EH (cell line): ENCODE measurements at places on chromosomes 6 and 20.

GRCh38 chr20:18289306-18289705 is 979 bp downstream of the ZNF133 start:
- DNase-seq: peak; percentile 25

DNA sequence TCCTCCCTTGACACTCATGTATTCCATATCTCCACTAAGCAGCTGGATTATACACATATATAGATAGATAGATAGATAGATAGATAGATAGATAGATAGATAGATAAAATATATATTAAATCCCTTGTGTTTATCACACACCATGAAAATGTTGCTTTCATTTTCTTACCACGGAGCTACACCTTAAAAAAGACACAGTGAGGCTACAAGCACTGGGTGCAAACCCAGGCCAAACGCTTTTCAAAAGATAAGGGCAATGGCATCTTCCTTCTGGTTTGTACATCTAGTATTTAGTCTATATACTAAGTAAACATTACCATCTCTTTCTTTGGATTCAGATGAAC is 377.1 kb downstream of the ESR1 start:
- DNase-seq: no peak

- no peak for DNase-seq
Observed at GRCh38 chr6:119289651-119290050, 59.9 kb downstream of the MAN1A1 start.

DNA sequence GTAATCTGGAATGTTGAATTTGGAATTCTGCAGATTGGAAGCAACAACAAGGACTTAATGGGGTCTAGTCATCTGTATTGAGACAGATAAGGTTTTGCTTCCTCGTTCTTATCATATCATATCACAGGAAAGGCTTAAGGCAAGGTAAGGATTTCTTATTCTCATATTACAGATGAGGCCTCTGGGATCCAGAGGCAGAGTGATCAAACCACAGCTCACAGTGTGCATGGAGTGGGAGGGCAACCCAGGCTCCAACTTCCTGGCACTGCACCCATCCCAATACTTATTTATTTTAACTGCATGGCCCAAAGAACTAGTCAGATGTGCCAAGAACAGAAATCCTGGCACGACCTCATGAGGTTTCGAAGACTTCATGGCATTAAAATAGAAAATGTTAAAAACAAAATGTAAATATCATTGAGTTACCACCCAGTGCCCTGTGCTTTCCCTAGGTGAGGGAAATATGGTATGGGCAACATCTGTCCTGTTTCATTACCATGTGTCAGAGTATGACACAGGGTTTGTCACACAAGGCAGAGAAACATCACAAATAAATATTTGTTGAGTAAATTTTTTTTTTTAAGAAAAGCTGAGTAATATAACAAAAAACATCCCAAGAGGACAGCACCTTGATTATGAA is 191.9 kb downstream of the ISM1 start:
- DNase-seq: no peak

GRCh38 chr20:33339515-33340058 is 56.6 kb downstream of the BPIFB1 start:
- DNase-seq: no peak

GRCh38 chr6:43310624-43311023 is 2.0 kb upstream of the CRIP3 start:
- no peak for DNase-seq

- DNase-seq: no peak
Observed at GRCh38 chr6:19382676-19383075, 454.5 kb upstream of the ID4 start.

DNA sequence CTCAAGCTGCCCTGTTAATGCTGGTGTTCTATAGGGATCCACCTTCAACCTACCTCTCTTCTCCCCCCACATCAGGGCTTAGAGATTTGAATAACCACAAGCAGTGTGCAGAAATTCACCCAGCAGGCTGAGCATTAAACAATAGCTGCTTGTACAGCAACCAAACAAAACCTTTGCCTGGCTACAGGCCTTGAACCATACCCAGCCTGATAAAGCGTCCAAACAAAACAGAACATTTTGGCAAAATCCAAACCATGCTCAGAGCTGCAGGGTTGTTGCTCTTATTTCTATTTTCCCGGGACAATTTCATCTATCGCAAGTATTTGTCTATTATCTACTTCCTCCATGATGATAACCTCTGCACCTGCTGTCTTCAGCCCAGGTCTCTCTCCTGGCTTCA is 142.3 kb downstream of the UNC5CL start:
- no peak for DNase-seq

GRCh38 chr6:53651205-53651763 is 14.3 kb downstream of the KLHL31 start:
- peak; percentile 79 for DNase-seq

DNA sequence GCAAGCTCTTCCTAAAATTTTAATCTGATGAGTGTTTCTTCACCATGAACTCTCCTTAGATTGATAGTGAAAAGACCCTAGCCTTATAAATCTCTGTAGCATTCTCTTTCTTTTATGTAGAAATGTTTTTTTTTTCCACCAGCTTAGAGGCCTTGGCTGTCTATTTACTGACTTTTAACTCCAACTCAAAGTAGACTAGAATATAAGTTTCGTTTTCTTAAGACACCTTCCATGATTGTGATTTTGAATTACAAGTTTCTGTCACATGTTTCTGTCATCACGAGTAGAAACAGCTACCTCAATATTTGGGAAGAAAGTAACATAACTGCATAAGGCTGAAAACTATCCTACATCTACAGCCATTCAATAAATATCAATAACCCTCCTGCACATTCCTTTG is 17.8 kb downstream of the ADGRF4 start:
- no peak for DNase-seq

DNA sequence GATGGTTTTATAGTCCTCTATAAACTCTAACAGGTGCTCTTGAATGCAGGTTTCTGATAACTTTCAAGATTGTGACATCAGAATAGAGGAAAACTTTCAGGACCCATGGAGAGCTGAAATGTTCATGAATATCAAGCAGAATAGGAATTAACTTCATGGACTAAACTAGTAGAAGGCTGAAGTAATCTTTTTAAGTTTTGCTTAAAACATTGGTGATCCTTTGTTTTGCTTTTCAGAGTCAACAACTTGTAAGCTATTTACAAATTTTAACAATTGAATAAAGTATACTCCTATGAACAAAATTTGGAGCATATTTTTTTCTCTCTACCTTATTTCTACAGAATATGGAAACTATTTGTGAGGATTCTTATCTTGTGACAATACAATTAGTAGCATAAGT is 25.2 kb upstream of the GOPC start:
- no peak for DNase-seq

DNA sequence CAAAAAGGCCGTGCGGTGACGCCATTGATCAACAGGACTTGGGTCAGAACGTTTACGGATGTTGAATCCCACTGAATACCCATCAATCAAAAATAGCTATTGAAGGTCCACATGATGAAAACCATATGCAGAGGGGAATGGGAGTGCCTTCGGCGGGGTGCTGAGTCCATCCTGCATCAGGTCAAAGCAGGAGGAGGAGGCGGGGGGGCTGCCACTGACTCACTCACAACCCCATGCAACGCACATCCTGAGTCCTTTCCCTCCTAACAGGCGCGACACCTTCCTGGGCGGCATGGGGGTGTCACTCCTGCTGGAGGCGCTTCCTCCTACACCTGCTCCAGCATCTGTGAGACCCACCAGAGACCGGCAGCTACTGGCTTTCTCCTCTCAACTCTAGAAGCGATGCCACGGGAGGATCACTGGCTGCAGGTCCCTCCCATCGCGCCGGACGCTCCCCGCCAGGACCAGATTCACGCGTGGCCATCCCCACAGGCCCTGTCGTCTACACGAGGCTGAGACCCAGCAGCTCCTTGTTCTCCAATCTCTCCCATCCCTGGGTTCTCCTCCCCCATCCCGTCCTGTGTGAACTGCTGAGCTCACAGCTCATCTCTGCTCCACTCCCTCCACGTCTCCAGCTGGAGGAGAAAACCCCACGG is 170.6 kb upstream of the THBS2 start:
- DNase-seq: no peak

DNA sequence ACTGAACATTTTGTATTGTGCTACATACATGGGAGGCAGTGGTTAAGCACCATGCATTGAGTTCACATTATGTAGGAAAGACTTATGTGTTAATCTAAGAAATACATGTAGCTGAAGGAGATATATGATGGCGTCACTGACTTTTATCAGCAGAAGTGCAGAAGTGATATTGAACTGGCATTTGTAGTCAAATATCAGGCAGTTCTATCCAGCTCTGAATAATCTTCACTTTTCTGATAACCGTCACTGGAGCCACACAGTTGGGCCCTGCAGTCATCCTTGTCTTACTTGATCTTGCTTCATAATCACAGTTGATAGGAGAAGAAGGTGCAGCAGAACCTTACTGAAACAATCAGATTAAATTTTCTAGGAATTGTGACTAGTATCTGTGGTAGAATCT is 26.4 kb downstream of the CRISP1 start:
- no peak for DNase-seq

DNA sequence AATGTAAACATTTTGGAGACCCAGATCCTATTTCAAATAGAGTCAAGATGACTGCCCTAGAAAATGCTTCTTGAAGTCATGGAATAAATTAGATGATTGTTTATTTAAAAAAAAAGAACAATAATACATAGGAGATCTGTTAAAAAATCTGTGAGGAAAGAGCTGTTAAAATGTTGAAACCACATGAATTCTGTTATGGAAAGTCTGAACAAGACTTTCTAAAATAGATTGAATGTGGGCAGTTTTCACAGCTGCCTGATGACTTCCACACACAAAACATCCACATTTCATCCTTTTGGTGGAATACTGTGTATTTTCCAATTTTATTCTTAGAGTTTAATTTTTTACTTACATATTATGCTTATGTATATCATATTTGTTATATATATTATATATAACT is 186.1 kb downstream of the LAMA2 start:
- peak; percentile 2 for DNase-seq

DNA sequence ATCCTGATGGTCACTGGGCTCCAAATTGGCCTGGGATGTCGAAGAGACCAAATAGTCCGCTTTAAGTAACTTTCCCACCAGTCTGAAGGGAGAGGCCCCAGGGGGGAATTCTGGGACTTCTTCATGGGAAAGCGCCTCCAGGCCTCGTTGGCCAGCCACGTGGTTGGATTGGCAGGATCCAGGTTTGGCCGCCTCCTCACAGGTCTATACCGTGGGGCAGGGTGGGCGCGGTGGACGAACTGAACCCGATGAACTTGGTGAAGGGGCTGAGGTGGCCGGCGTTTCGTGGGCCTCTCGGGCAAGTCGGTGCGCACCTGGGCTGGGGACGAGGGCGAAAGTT is 297 bp downstream of the POM121L2 start:
- DNase-seq: no peak

DNA sequence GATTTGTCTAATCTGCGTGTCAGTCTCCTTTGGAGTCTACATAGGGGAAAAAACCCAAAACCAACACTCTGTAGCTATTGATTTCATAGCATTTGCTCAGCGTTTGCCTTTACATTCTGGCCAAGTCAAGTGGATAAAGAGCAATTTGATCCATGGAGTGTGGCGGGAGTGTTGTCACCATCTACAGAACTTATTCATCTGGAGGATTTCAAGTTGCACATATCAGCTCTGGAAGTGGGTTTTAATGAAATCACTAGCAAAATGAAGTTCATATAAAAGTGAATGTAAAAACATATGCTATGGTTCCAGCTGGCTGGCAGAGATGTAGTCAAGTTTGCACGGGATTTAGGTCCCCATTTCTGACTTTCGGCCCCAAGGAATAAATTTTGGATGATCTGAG is 219.7 kb upstream of the SUPT3H start:
- no peak for DNase-seq

- DNase-seq: peak; percentile 92
Observed at GRCh38 chr20:10540636-10541493, 105.8 kb downstream of the SLX4IP start.

DNA sequence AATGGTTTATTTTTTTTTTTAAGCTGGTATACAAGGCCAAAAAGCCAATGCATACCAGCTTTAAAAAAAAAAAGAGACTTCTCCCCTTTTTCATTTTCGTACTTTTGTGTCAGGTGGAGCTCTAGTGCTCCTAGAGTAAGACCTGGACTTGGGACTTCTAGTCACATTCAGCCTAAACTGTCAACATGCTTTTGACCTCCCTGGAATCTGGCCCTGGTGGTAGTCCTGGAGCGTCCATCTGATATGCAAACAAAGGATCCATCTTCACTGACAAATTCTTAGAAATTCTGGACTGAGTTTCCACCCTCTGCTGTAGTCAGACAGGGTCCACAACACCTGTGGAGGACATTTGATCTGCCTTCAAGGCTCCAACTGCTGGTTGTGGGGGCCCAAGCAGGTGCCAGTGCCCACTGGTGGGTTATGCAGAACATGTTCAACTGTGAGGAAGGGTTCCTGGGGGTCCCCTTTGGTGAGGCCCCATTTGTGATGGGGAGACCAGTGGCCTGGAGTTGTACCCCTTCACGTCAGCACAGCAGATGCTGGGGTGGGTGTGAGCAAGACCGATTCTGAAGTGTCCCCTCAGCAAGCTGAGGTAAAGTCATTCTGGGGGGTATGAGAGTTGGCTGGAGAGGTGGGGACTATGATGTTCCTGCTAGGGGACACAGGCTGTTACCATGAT is 12.6 kb upstream of the PCMTD2 start:
- no peak for DNase-seq

- peak; percentile 75 for DNase-seq
Observed at GRCh38 chr6:26241033-26241895, 123.7 kb upstream of the BTN3A2 start.

GRCh38 chr20:64160526-64161355 is 3.5 kb upstream of the MYT1 start:
- no peak for DNase-seq

GRCh38 chr20:47418069-47418757 is 61.7 kb upstream of the ZMYND8 start:
- no peak for DNase-seq

DNA sequence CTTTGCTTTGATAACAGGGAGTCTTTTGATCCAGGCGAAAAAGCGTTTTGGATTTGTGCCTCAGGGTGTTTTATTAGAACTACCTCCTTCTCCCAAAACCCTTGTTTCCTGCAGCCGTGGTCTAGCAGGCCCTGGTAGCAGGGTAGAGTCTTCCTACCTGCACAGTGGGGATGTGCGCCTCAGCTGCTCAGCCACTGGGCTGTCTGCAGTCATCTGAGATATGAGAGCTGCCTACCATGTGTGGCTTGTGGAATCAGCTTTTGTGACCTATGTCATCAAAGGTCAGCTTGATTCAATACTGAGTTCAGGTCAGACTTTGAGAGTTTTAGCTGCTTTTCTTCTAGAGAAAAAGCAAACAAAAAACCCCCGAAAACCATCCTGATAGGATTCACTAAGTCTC is 279.5 kb downstream of the CLIC5 start:
- no peak for DNase-seq

- peak; percentile 93 for DNase-seq
Observed at GRCh38 chr20:51354769-51355319, 187.7 kb downstream of the NFATC2 start.

DNA sequence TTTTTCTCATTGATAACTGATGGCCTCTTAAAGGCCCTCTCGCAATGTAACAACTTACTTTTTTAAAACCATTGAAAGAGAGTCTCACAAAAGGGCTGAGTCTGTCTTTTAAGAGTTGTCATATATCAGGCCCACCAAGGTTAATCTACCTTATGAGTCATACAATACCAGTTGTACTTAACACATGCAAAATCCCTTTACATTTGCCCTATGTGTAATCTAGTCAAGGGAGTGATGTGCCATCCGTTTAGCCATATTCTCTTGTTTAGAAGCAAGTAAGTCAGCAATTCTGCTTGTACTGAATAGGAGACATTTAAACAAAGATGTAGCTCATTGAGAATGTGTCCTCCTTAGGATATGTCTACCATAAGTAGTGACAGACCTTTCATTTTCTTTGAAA is 143.7 kb downstream of the TENT5A start:
- DNase-seq: no peak
